HCT116 (cell line): ENCODE measurements at places on chromosomes 13 and 19. TPM values are rescaled to one million over a fixed set of nuclear protein-coding genes. Genes with fewer than 3 reads are reported as not detected.
A peak's percentile ranks its signal among the peaks of the same experiment; 100 is the strongest.

DNA sequence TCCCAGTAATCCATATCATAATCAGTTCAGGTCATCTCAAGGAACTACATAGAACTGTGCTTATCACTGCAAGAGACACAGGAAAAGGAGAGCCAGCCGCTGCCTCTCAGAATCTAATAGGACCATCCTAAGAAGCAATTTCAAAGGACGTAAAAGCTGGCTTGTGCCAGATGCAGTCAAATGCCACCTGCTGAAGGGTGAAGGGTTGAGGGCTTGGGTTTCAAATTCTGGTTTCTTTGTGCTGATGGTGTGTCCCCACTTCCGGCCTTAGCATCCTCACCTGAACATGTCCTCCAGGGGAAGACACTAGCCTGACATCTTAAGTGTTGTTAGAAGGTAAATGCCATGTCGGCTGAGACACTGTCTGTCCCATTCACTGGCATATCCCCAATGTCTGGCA is 477.1 kb upstream of the TSHZ3 start:
- no peak for DNase-seq

DNA sequence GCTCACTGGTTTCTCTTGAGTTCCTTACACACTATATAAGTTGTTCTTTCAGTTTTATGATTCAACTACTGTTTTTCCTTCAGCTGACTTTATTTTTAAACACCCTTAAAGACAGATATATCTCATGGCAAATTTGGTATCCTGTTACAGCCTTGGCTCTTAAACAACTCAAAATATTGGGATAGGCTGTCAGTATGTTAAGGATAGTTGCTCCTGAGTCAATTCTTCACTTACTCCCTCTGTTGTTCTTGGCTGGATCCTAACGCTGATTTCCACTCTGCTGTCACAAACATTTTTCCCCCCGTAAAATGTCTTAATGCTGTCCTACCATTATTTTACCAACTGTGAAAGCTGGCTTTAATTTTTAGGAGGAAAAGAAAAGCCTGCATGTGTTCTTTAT is 1.2 kb downstream of the KCNRG start:
- DNase-seq: no peak

- DNase-seq: no peak
These were observed 2.8 kb upstream of the CEACAM5 start for GRCh38 chr19:41705393-41706174.

DNA sequence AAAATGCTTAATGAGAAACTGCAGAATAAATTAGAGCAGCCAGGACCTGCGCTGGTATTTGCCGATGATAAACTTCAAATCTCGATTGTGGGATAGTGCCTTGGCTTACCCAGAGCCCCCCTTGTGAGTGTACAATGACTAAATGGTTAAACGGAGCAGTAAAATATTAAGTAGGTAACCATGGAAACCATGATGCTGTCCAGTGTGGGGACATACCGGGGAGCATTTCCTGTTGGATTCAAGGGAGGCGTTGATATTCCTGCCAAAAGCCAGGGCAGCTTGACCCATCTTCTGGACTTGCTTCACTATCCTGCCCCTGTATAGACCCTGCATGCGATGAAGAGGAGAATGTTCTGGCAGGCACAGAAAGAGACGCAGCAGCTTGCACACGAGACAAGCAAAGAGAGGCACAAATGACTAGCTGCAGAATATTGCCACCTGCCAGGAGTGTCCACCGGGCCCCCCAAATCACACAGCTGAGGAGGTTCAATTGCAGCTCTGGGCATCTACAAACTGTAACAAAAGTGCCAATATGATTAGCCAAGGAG is 255.3 kb upstream of the TSHZ3 start:
- DNase-seq: no peak

DNA sequence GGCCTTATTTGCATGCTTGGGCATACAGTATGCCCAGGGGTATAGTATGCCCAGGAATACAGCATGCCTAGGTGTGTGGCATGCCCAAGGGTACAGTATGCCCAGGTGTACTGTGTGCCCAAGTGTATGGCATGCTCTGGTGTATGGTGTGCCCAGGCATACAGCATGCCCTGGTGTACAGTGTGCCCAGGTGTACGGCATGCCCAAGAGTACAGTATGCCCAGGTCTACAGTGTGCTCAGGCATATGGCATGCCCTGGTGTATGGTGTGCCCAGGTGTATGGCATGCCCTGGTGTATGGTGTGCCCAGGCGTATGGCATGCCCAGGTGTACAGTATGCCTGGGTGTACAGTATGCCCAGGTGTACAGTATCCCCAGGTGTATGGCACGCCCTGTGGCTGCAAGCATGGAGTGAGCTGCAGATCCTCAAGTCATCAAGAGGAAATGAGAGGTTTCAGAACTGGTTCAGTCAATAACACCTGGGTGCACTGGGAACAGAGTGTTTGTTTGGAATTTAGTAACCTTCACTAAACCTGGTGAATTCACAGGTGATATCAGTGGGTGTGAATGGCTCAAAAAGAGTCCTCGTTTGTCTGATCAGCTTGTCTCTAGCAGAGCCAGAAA is 7.8 kb upstream of the C13orf42 start:
- DNase-seq: no peak

- no peak for DNase-seq
These were observed 273.8 kb downstream of the SLITRK6 start for GRCh38 chr13:85525411-85525810.

GRCh38 chr19:27741236-27741635 is 1471.7 kb downstream of the UQCRFS1 start:
- no peak for DNase-seq

GRCh38 chr13:48536621-48537250 is 3.9 kb upstream of the RCBTB2 start:
- DNase-seq: no peak

DNA sequence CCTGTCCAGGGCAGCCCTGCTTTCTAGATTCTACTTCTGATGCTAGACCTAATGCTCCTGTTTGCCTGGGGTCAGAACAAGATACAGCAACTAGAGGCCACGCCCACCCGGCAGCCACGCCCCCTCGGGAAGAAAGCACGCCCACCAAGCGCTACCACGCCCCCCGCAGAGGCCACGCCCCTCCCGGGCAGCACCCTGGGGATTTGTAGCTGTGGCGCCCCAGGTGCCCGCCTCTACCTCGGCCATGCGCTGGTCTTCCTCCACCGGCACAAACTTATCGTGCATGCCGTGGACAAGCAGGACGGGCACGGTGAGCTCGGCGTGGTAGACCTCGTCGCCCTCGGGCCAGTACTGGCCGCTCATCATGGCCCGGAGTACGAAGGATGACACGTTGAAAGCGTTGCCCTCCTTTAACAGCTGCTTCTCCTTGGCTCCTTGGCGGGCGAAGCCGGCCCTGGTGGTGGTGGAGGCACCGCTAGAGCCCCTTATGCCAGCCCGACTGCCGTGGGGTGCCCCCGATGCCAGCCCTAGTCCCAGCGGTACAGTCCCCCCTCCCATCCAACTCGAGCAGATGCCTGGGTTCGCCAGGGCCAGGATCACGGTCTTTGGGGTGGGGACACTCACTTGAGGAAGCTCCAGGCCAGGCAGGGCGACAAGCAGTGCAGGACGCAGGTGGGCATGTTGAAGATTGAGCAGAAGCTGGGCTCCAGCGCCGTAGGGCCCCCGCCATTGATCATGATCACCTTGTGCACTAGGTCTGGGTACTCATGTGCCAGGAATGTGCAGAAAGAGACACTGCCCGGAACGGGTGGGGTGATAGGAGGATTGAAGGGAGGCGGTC is 9.0 kb downstream of the ABHD8 start:
- no peak for DNase-seq

GRCh38 chr13:42229287-42229686 is 42.7 kb upstream of the AKAP11 start:
- DNase-seq: no peak

GRCh38 chr19:34963573-34964406 is at the start of gene ZNF792:
Gene ZNF792 (minus strand): TSS chr19:34964229. CDS start chr19:34963662, 567 bp downstream.
- DNase-seq: peak; percentile 16

- DNase-seq: no peak
These were observed 22.1 kb downstream of the FBN3 start for GRCh38 chr19:8127311-8127710.

DNA sequence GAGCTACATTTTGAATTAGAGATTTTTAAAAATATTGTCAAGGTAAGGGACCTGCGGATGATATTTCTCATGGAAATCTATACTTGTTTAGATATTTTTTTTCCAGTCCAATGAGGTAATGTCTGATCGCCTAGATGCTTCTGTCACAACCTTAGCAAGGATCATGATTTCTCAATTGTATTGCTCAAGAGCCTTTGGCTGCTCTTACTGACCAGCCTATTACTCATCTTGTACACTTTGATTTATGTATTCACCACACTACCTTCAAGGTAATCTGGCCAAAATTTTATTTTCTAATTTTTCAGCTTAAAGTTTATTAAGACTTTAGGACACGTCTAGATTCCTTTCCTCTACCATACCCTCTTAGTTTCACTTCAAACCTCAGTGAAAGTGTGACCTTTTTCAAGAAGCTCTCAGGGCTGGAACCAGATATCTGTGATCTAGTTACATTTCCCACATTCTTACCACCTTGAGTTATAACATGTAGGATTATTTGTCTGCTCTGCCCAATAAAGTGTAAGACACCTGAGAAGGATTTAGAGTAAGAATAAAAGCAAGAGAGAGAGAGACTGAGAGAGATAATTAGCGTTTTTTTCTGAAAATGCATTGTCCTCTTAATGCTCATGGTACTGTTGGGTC is 197.1 kb downstream of the ITGBL1 start:
- no peak for DNase-seq

GRCh38 chr13:44051405-44051804 is 171.7 kb downstream of the LACC1 start:
- no peak for DNase-seq

DNA sequence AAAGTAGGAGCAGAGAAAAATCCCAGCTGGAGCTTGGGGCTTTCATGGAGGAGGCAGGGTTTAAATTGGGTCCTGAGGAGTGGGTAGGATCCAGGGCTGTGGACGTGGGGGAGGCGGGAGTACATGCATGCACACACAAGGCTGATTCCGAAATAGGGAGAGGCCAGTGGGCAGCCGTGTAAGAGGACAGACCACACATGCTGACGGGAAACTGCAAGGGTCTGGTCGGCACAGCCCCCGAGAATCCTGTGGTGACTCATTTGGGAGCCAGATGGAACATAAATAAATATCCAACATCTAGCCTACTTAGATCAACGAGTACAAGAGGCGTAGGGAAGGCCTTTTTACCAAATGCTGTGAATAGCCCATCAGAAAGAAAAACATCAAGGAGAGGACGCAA is 216.3 kb upstream of the ZNF507 start:
- no peak for DNase-seq

DNA sequence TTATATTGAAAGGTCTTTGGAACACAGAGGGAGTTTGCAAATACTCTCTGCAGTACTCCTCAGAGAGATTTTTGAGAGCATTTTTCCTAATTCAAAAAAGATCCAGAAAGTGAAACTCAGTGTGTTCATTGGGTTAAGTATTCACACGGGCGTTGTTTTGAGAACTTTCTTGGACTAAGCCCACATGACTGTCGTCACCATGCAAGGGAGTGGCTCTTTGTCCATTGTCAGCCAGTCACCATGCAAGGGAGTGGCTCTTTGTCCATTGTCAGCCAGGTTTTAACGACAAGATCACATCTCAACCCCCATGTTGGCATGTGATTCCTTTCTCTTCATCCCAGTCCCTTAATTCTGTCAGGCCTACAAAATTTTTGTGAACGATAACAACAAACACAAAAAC is 81.2 kb upstream of the STK24 start:
- no peak for DNase-seq

GRCh38 chr13:70856711-70857110 is 748.5 kb upstream of the KLHL1 start:
- DNase-seq: no peak

DNA sequence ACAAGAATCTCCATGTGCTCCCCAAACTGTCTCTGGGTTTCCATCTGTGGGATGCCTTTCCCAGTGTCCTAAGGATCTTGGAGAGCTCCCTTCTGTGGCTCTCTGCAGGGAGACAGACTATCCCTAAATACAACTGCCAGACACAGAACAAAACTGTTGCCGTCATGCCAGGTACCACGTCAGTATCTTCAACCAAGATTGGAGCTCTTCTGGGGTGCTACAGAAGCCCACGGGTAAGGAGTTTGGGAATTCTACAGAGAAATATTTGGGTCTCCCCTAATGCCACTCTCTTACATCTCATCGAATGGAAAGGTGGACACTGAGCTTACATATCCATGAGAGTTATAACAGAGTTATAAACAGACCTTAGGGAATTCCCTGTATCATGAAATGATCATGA is 4.9 kb upstream of the MBD3L3 start:
- no peak for DNase-seq

DNA sequence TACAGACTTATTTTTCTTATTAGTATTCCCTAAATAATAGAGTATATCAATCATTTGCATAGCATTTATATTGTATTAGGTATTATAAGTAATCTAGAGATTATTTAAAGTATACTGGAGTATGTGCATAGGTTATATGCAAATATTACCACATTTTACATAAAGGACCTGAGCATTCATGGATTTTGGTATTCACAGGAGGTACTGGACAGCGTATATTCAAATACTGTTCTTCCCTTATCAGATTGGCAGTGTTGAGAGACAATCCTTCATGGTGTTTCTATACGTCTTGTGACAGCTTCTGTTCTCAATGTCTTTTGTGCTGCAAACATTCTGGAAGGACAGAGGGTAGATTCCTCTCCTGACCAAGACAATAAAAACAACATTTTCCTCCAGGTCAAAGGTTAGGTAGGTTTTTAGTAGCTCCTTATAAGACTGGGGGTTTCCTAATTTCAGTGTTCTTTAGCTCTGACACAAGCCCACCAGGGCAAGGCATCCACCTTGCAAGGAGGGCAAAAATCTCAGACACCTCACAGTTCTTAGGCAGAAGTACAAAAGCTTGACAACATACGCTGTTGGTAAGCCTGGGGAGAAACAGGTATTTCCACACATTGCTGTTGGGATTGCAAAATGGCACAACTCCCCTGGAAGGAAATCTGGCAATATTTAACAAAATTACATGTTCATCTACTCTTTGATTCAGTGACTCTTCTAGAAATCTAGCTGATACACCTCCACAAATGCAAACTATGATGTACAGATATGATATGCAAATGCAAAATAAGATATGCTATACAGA is 20.6 kb upstream of the PCCA start:
- DNase-seq: no peak

GRCh38 chr19:30547246-30547645 is 175.1 kb downstream of the ZNF536 start:
- no peak for DNase-seq

GRCh38 chr13:44108331-44108858 is 228.7 kb downstream of the LACC1 start:
- no peak for DNase-seq

- DNase-seq: no peak
These were observed 962 bp upstream of the IRS2 start for GRCh38 chr13:109787135-109787954.

CCDC8 gene
- total RNA-seq: 0.10 TPM

KIR2DL3 gene
- not detected for total RNA-seq

LIM2 gene
- not detected for total RNA-seq

AKAP11 gene
- total RNA-seq: 21.7 TPM

SHISA7 gene
- not detected for total RNA-seq

ZNF30 gene
- total RNA-seq: 4.1 TPM

SIGLEC10 gene
- not detected for total RNA-seq

TRPM4 gene
- total RNA-seq: 44.2 TPM

RGCC gene
- total RNA-seq: 3.2 TPM
